ENCODE measurements at places on chromosomes 1 and 21. TPM values are rescaled to one million over a fixed set of nuclear protein-coding genes. Genes with fewer than 3 reads are reported as not detected.

DNA sequence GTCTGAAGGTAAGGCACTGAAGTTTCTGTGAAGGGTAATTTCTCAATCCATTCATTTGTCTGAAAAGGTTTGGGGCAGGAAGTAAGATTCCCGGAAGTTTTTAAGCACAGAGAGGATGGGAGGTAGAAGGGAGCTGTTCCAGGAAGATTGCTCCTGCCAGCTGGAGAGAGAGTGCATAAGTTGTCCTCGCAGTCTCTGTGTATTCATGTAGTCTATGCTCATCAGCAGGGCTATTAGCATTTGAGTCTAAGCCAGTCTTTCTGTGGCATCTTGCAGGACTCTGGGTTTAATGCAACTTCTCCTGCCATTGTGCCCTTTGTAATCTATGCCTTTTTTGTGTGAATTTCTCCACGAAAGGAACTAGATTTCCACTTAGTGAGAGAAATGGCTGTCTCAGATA is 140.8 kb upstream of the FGGY start:
- no peak for DNase-seq

TCHH gene
- total RNA-seq, result 0.03 TPM

DNA sequence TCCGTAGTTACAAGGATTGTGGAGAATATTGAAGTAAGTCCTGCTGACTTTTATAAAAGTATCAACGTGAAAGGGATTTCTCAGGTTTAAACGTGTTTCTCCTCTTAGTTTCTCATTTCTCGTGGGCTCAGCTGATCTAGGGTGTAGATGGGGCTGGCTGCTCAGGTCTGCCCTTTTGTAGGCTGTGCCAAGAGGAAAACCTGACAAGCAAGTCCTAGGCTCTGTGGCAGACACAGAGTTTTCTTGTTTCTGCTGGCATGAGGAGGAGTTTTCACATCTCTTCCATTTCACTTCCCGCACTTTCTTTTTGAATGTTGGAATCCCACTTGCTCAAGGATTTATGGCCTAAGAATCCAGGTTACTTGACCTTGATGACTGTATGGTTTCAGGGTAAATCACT is 14.8 kb downstream of the VPS13D start:
- peak; percentile 10 for DNase-seq

CYP4Z1 gene
- 0.50 TPM for total RNA-seq

GRCh38 chr1:183876309-183876708 is 71.4 kb downstream of the RGL1 start:
- DNase-seq, result no peak

DNA sequence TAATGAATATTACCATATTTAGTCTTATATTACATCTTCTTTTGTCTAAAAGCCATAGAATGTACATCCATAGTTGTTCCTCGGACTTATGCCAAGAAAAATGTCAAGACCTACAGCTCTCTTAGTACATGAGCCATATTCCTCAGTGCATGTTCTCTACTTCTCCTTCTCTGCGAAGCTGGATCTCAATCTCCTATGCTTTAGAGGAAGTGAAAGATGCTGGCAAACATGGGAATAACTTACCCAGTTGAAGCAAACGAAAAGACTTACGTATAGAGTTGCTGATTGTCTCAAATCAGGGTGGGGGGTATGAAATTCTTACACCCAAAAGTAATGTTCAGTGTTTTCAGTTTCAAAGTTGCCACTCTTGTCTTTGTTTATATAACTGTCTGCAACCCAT is 32.7 kb downstream of the OR13G1 start:
- DNase-seq, result no peak

GRCh38 chr1:47403321-47403910 is 12.7 kb upstream of the FOXE3 start:
- DNase-seq, result no peak

DNA sequence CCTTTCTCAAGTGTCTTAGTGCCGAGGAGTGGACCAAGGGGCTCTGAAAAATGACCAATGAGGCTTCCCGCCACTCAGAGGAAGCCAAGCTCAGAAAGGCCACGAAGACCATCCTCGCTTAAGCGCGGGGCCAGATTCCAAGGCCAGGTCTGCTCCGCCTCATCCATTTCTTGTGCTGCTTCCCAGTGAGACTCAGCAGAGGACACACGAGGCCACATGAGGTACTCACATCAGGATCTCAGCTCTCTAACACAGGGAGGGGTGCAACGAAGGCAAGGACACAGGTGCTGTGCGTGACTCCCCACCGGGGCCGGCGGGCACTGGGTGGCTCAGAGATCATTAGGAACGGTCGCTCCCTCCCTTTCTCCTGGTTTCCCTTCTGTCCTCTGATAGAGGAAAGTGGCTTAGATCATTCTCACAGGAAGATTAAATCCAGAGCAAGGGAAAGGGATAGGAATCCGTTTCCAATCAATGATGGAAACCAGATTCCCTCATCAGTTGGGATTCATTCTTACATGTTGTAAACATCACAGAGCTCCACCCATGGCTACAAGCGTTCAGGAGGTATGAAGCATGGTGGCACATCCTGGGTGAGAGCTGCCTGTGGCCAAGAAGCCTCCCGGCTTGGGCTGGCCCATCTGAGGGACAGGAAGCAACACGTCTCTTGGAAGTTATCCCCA is 46.7 kb downstream of the CAPZB start:
- no peak for DNase-seq

KCNT2 gene
- 2.7 TPM for total RNA-seq

LCE2A gene
- not detected for total RNA-seq

DNA sequence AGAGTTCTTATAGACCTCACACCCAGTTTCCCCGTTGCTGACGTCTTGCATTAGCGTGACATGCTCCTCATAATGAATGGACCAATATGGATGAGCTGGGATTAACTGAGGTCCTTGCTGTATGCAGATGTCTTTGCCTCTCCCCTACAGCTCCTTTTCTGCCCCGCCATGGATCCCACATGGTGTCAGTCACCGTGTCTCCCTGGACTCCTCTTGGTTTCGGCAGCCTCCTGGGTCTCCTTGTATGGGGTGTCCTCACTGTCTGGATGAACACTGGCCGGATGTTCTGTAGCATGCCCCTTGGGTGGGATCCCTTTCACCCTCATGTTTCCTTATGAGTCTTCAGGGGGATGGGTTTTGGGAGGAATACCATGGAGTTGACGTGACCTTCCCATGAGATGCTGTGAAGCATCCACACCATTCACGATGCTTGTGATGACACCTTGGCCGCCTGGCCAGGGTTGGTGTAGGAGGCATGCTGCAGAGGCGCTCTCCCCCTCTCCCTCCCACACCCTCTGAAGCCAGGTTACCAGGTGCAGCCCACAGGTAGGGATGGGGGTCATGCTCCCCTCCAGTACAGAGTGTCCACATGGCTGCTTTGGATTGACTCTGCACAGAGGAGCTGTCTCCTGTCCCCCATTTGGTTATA is 4.4 kb downstream of the GJC2 start:
- DNase-seq, result no peak

GRCh38 chr1:51728611-51729155 is 111.8 kb downstream of the OSBPL9 start:
- no peak for DNase-seq

TCHHL1 gene
- total RNA-seq, result not detected
